ENCODE measurements at places on chromosomes 5 and 9.

DNA sequence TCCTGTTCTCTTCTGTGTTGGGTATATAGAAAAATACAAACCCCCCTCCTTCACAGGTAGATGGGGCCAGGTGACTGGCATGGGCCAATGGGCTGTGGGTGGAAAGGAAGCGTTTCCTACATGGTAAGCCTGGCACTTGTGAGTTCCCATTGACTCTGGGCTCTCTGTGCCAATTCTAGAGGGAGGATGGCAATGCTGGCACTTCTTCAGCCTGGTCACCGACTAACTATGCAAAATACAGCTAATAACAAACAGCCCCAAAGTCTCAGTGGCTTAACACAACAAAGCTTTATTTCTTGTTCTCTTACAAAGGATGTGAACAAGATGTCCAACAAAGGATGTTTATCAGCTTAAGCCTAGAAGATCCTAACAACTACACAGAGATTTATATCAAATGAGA lies 258.1 kb downstream of the SYK start:
- DNase-seq = no peak

DNA sequence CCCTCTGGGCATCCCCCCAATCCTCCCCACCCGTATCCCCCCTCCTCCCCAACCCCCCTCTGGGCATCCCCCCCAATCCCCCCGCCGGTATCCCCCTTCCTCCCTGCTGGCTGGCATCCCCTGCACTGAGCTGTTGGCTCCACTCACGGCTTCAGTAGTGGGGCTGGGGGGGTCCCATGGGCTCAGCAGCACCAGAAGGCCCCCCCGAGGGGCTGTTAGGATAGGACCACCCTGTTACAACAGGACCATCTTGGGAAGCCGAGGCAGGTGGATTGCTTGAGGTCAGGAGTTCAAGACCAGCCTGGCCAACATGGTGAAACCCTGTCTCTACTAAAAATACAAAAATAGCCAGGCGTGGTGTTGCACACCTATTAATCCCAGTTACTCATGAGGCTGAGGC lies 42.4 kb downstream of the EXD3 start:
- no peak for DNase-seq

DNA sequence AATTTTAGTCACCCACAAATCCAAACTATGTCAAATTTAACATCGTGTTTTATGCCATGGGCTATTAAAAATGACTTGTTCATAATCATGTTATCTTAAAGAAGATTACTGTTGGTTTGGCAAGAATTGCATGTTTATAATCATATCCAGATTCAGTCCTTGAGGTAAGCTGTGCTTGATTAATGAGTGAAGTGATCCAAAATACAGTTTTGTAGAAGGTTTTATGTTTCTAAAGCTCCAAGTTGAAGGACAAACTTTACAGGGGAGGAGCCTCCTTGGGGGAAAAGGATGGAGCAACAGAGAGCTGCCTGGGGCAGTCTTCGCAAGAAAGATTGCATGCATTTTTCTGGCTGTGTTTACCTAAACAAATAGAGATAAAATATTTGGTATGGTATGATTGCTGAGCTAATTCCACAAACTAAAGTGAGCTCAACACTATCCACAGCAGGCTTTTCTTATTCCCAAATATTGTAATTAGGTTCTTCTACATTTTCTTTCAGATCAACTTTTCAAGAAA lies 189.5 kb upstream of the TYRP1 start:
- no peak for DNase-seq

DNA sequence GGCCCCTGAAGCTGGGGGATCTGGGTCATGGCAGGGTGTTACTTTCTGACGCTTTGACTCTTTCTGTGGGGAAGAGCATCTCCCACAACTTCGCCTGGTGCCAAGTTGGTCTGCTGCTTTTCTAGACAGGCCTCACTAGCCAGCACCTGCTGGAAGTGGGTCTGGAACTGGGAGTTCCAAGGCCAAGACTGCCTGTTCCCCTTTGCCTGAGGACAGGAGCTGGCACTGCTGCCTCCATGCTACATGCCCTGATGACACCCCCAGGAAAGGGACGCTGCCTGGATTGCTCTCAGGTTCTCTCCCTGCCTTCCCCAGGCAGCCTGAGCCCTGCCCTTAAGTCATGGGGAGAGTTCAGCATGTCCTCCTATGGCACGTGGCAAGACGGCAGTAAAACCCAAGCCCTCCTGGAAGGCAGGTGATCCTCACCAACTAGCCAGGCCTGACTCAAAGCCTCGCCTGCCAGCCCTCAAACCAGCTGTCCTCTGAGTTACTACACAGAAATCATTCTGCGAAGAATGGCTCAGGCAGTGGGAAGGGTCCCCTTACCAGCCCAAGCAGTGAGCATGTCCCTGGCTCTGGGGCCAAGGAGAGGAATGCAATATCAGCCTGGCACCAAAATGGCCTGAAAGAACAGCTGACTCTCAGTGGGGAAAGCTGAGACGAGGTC lies 35.8 kb downstream of the SEC61B start:
- no peak for DNase-seq

- DNase-seq = no peak
Observed at GRCh38 chr9:136543280-136543679, 2.6 kb downstream of the NOTCH1 start.

GRCh38 chr9:87587356-87587745 lies 89.7 kb downstream of the DAPK1 start:
- no peak for DNase-seq

DNA sequence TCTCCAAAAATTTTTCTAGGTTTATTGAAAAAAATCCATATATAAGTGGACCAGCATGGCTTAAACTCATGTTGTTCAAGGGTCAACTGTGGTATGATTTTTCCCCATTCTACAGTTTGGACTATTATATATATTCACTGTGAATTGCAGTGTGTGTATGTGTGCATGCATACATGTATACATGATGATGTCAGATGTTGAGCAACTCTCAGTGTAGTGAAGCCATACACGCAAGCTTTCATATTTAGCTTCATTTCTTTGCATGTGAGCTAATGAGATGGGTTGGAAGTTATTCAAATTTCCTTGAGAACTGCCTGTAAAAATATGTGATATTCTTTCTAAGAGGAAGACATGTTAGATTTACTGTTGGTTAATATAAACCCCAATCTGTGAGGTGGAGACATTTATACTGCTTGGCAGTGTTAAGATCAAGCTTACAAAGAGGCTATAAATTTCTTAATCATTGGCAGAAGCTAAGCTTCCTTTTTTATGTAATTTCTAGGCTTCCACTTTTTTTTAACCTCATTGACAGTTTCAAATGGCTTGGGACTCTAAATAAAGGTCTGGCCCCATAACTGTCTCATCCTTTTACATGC lies 134.8 kb downstream of the GABRG2 start:
- DNase-seq = no peak

DNA sequence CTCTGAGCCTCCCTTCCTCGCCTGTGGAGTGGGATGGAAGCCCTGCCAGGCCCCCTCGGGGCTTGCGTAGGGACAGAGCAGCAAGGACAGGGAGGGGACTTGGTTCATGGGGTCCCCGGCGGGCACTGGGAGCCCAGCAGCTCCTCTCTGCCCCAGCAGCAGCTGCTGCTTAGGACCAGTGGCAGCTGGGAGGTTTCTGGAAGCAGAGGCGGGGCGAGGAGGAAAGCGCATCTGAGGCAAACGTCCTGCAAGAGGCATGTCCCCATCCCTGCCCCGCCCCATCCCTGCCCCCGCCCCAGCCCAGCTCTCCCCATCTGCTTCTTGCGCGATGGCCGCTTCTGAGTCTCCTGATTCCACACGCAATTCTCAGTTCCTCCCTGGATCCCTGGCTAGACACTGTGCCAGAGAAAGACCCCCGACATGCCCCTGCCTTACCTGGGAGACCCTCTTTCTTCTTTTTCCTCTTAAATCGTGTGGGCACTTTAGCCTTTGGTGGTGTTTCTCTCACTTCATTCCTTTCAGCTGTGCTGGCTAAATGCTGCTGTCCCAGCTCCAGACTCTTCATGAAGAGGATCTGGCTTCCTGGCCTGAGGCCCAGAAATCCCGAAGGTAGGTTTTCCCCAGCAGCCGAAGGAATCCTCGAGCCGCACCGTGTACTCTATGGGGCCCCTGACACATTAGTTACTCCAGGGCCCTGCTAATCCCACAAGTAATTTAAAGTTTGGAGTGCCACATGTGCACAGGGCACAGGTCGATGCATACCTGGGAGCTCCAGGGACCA lies 4.4 kb upstream of the OR2S2 start:
- DNase-seq = no peak
